ENCODE measurements at places on chromosomes 6 and 20.
A peak's percentile ranks its signal among the peaks of the same experiment; 100 is the strongest.

- DNase-seq = no peak
Measured at GRCh38 chr6:44653761-44654218, 266.3 kb downstream of the CDC5L start.

DNA sequence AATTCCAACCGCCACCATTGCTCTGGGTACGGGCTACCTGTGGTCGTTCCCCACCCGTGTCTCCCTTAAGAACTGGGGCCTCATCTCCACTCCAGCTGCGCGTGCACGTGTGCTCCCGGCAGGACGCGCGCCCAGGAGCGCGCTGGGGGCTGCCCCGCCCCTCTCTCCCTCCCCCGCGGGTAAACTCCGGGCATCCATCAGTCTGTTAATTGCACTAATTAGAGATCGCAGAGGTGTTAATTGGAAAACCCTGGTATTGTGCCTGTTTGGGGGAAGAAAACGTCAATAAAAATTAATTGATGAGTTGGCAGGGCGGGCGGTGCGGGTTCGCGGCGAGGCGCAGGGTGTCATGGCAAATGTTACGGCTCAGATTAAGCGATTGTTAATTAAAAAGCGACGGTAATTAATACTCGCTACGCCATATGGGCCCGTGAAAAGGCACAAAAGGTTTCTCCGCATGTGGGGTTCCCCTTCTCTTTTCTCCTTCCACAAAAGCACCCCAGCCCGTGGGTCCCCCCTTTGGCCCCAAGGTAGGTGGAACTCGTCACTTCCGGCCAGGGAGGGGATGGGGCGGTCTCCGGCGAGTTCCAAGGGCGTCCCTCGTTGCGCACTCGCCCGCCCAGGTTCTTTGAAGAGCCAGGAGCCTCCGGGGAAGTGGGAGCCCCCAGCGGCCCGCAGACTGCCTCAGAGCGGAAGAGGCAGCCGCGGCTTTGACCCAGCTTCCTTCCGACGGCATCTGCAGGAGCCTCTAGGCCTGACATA lies 14.4 kb downstream of the FOXP4 start:
- peak; percentile 81 for DNase-seq

- DNase-seq = no peak
Measured at GRCh38 chr6:169296170-169296569, 42.5 kb upstream of the THBS2 start.

GRCh38 chr6:15907914-15908518 lies 220.9 kb upstream of the MYLIP start:
- DNase-seq = no peak

DNA sequence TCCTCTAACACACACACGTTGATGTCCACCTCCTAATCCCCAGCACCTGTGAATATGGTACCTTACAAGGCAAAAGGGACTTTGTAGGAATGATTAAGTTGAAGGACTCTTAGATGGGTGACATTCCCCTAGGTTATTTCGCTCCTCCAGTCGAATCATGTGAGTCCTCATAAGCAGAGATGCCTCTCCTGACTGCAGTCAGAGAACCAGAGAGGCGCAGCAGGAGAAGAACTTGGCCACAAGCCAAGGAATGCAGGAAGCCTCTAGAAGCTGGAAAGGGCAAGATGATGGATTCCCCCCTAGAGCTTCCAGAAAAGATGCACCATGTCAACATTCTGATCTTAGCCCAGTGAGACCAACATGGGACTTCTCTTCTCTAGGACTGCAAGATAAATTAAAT lies 133.1 kb upstream of the PTPRT start:
- no peak for DNase-seq

DNA sequence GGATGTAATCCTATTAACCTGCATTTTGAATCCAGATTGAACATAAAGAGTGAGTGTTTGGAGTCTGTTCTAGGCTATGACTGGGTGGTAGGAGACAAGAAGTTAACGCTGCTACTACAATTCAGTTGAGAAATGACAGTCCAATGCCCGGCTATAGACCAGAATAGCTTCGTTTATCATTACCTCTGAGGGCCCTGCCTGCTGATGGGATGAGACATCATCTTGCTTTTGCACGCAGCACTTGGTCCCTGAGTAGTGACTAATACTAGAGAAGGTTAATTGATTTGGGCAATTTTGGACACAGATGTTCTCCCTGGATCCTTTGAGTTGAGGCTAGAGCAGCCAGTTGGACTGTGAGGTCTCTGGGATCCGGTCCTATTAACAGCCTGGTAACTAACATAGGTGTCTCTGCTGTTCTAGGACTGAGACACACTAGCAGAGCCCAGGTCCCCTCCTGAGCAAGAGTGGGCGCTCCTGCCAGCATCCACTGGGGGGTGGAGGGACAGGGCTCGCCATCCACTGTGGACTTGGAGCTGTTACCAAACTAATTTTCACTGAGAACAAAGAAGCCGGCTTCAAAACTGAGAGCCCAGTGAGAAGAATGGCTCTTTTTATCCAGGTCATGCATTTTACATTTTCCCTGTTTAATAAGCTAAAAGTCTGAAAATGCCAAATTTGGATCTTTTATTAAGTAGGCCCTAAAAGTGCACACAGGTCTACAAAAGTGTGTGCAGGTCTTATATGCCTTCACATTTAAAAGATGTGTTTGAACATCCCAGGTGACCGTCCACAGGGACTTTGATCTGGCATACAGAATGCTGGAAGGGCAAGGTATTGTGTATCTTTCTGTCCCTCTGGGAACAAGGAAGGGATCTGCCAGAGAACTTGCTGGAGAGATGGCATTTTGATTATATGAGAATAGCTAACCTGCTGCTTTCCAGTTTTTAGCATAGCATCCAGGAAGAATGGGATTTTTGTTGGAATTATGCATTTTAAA lies 212.5 kb downstream of the CDH4 start:
- DNase-seq = no peak

Data from activated CD8-positive, alpha-beta memory T cell treated with anti-CD3 and anti-CD28 coated beads, Interleukin-2, amount 50 U/mL, for 4 hours (primary cell).